ENCODE measurements at places on chromosomes 11 and 22. TPM values are rescaled to one million over a fixed set of nuclear protein-coding genes. Genes with fewer than 3 reads are reported as not detected.

The DCUN1D5 gene
- 75.1 TPM for total RNA-seq

The KLHDC7B gene
- total RNA-seq = 2.1 TPM

GRCh38 chr11:102393272-102393730 is 46.3 kb downstream of the BIRC2 start:
- no peak for DNase-seq

The E2F8 gene
- total RNA-seq = 1.2 TPM

The FAM227A gene
- 0.89 TPM for total RNA-seq

DNA sequence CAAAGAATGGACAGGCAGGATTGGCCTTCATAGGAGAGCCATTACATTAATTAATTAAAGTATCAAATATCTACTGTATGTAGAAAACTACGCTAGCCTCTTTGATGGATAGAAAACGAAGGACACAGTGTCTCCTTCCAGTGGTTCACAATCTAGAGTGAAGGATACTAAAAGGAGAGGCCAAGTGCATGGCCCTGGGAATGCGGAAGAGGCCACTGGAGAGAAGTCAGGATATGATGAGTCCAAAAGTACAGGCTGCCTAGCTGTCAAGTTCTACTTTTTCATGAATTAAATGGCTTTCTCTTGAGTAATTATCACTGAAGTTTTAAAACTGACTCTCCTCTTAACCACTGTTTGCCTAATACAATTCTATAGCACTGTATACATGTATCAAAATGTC is 41.9 kb downstream of the ATG16L2 start:
- DNase-seq = no peak

GRCh38 chr11:130872102-130872501 is 44.2 kb downstream of the SNX19 start:
- no peak for DNase-seq

DNA sequence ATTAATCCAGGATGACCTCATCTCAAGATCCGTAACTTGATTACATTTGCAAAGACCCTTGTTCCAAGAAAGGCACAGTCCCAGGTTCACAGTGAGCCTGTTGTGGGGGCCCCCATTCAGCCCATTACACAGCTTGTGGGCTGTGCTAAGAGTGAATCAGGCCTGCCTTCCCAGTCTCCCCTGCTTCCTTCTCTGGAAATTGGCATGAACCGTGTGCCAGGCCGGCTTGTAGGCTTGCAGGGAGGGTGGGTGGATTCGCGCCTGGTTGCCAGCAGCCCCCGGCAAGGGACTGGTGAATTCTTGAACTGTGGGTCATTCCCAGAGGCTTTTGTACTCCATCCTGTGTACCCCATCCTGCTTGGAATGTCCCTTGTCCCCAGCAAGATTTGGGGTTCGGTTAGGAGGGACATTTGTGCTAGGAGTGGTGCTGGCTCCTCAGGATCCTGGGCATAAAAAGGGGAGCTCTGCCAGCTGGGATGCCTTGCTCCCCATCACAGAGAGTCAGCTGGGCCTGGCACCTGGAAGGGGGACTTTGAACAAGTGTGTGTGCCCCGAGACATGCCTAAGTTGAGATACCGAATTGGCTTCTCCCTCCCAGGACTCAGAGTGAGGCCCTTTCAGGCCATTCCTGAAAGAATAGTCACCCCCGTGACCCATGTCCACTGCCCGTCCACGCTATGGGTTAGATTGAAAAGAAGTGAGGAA is 818.2 kb downstream of the BRD1 start:
- DNase-seq = no peak

GRCh38 chr11:36022882-36023281 is 79.0 kb downstream of the LDLRAD3 start:
- DNase-seq = no peak

The SCGB2A2 gene
- total RNA-seq = not detected

GRCh38 chr11:25838918-25839625 is 492.9 kb upstream of the ANO3 start:
- no peak for DNase-seq

The PARVG gene
- not detected for total RNA-seq

DNA sequence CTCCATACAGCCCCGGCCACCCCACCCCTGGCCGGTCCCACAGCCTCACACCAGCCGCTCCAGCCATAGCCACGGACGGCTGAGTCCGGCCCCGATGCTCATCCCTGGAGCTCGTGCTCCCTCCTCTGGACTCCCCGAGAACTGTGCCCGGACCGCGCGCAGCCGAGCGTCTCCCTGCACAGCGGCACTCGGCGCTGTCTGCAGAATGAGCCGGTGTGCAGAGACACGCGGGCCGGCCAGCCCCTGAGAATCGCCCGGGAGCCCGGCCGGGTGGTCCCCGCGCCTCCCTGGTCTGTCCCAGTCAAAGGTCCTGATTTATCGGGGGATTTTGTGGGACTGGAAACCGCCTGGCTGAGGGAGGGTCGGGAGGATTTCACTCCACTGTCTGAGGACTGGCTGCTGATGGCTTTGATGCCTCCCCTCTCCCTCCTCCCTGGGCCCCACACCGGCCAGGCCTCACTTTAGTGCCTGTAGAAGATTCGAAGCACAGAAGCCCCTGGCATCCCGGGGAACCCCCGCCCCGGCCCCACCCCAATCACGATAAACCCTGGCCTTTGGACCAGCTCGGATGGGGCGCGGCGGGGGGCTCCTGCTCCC is 102.7 kb downstream of the BRD1 start:
- peak; percentile 40 for DNase-seq

DNA sequence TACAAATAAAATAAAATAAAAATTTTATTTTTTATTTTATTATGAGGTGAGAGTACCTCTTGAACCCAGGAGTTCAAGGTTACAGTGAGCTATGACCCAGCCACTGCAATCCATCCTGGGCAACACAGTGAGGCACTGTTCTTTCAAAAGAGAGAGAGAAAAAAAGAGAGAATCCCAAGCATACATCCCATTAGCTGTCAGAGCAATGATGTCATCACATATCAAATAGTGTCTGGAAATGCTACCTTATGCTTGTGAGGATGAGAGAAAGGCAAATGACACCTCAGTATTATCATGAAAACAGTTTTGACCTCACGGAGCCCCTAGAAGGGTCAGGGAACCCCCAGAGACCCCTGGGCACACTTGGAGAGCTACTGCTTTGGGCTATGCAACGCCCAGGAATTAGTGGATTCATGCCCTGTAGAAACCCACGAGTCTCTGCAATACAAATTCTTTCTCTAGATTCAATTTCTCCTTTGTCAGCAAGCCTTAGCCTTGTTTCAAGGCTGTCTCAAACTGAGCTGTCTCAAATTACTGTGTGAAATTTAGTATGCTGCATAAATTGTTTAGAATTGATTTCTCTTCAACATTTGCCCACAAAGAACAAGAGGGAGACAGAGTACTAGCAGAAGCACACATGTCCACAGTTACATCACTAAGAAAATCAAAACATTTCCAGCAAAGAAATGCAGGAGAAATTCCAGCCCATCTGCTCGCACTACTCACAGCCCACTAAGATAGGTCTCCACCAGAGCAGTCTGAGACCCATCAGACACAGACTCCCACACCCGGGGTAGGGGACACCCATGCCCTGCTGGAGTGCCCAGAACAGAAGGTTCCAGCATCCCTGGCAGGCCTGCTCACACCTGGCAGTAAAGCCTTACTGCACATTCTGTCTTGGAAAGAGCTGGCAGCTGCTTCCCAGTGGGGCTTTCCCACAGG is 18.1 kb downstream of the DGCR2 start:
- DNase-seq = no peak

GRCh38 chr22:36510384-36510783 is 3.5 kb upstream of the FOXRED2 start:
- no peak for DNase-seq

- no peak for DNase-seq
Observed at GRCh38 chr11:63998558-63999348, 12.5 kb downstream of the OTUB1 start.

The CABP7 gene
- total RNA-seq = not detected

GRCh38 chr11:71304491-71304890 is 52.1 kb upstream of the SHANK2 start:
- no peak for DNase-seq

- no peak for DNase-seq
Observed at GRCh38 chr11:130581646-130582045, 133.2 kb downstream of the ADAMTS15 start.

GRCh38 chr11:79503028-79503427 is 62.2 kb upstream of the TENM4 start:
- DNase-seq = no peak

GRCh38 chr22:49574881-49575702 is 252.6 kb downstream of the BRD1 start:
- no peak for DNase-seq

GRCh38 chr11:35142481-35143075 is 3.6 kb downstream of the CD44 start:
- no peak for DNase-seq

- DNase-seq = no peak
Observed at GRCh38 chr22:24584871-24585411, 7.9 kb downstream of the LRRC75B start.

DNA sequence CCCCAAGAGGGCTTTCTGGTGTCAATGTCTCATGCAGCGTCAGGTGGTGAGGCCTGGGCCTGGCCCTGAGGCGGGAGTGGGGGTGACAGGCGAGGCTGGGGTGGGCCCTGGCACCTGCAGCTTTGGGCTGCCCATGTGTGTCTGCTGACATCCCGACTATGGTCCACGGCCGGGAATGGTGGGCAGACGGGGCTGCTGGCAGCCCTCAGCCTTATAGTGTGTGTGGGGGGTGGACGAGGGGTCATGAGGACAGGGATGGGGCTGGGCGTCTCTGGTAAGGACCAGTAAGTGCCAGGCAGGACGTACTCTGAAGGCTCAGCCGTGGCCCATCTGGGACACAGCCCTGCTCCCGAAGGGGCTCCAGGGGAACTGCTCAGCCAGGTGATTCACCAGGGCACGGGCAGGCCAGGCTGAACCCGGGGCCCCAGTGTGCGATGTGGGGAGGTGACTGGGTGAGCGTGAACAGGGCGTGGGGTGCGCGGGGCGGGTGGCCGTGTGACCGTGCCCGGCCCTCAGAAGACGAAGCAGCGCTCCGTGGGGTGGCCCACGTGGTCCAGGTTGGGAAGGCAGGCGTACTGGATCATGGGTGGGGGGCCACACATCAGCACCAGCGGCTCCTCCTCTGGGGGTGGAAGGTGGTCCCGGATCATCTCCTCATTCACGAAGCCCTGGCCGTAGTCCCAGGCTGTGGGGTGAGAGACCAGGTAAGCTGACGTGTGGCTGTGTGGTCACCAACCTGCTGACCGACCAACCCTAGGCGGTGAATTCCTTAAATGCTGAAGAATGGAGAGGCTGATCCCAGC is 4.8 kb upstream of the POLDIP3 start:
- DNase-seq = no peak

- DNase-seq = no peak
Observed at GRCh38 chr11:120632579-120632978, 121.0 kb downstream of the GRIK4 start.

The LIF gene
- 70.9 TPM for total RNA-seq

The ENTHD1 gene
- not detected for total RNA-seq

The TPBGL gene
- total RNA-seq = not detected

DNA sequence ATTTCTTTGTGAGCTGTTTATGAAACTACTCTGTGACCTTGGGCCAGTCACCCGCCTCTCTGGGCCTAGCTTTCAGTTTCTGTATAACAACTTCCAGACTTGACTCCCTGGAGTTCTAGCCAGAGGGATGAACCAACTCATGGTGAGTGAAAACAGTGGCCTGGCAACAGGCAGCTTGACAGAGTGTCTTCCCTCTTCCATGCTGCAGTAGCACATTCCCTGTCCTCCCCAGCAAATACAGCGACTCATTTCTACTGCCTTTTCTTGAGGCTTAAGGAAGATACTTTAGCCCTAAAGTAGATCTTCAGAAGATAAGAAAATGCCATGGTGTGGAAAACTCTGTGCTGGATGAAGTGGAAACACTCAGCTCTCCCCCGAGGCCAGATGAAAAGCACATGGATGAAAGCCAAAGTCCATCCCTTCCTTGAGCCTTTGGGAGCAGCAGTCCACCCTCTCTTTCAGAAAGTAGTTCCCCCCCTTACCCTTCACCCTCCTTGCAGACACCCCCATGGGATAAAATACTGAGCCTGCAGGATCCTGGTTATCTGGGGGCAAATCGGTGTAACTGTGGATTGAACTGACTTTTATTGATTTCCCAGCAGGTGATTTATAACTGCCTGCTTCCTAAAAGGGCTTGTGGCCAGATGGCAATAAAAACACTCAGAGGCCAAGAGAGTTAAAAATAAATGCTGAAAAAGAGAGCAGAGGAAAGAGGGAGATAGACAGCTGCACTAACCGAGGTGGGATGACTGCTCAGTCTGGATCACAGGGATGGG is 24.1 kb downstream of the IRAG1 start:
- DNase-seq = no peak

GRCh38 chr11:82315093-82315492 is 418.6 kb downstream of the FAM181B start:
- DNase-seq = no peak

The NLRP14 gene
- 0.07 TPM for total RNA-seq

DNA sequence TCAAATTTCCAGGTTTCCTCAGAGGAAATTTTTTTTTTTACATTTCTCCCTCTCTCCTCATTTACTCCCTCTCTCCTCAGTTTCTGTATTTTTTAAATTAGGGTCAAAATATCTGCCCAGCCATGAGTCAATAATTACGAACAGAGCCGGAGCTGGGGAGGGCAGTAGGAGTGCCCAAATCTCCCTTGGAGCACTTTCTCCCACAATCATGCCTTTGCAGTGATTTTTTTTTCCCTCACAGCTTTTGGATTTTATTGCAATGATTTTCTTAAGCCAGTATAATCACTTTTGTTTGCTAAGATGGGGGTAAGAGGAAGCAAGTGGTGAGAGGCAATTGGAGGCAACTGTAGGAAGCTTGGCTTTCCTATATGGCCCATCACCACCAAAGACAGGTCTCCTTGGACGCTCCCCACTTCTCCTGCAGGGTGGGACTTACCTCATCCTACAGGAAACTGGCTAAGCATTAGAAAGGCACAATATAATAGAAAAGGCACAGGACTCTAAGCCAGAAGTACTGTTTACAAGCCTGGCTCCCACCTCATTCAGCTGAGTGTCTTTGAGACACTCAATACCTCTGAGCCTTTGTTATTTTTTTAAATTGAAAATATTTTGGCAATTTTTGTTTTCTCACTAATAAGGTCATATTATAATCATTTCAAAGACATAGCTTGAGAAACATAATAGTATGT is 192.6 kb upstream of the PITPNB start:
- DNase-seq = no peak

GRCh38 chr11:19753451-19754106 is 40.9 kb downstream of the NAV2 start:
- no peak for DNase-seq

GRCh38 chr11:47267876-47268275 is 2.1 kb upstream of the MADD start:
- DNase-seq = no peak

DNA sequence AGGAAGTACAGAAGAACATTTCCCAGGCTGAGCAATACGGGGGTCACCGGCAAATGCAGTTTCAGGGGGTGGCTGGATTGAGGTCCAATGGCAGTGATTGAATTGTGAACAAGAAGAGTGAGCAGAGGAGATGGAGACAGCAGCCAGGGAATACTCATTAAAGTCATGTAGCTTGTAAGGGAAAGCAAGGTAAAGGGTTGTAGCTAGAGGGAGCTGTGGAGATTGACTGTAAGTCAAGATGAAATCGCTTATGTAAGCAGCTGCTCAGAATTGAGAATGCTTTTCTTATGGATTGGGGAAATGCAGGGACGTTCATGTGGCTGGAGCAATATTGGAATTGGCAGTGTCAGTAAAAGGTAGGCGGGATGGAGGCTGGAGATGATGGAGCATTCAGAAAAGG is 111.4 kb upstream of the TBCEL start:
- DNase-seq = peak; percentile 17

All from NCI-H460 (cell line).